ENCODE measurements at places on chromosomes 3 and 15.

GRCh38 chr3:4614070-4614469 lies 120.9 kb downstream of the ITPR1 start:
- no peak overlapping the region for H3K4me3 ChIP-seq
- no peaks in the 10 kb centered on the region for H3K4me1 ChIP-seq
- H3K36me3 ChIP-seq, result no peaks in the 10 kb centered on the region
- DNase-seq, result no peak

GRCh38 chr15:52523647-52524046 lies 5.0 kb downstream of the MYO5A start:
- no peak overlapping the region for H3K4me3 ChIP-seq
- H3K36me3 ChIP-seq, result no peaks in the 10 kb centered on the region
- no peak for DNase-seq

- H3K4me3 ChIP-seq, result no peak overlapping the region
- H3K27ac ChIP-seq, result no peak overlapping the region
- no peak for DNase-seq
- no peaks in the 10 kb centered on the region for H3K36me3 ChIP-seq
- no peaks in the 10 kb centered on the region for H3K4me1 ChIP-seq
- no peaks in the 10 kb centered on the region for H3K27me3 ChIP-seq
These were observed 11.4 kb downstream of the FHIT start for GRCh38 chr3:61239871-61240270.

DNA sequence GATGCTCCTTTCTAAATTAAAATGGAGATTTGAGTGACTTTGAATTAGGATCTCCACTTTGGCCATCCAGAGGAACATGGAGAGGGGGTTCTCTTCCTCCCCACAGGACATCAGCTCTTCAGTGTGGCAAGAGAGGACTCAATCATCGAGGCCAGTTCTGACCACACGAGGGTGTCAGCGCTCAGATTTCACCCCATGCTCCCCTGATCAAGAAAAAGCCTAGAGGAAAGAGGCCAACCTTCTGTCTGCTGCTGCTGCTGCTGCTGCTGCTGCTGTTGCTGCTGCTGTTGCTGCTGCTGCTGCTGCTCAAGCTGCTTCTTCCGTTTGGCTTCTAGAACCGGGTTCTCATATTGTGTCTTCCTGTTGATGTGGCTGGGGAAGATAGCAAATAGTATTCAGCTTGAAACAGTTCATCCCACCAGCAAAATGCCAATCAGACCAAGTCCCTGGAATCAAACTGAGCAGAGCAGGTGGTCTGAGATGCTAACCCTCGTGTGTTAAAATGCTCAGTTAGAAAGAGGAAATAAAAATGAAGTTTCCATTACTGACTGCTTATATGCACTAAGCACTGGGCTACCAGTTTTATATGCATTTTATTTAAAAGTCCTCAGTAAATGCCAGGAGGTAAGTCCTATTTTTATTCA lies 599.0 kb downstream of the MAGI1 start:
- no peak overlapping the region for H3K4me3 ChIP-seq
- H3K27ac ChIP-seq, result no peak overlapping the region
- peak; percentile 74 for DNase-seq
- H3K27me3 ChIP-seq, result no peaks in the 10 kb centered on the region

GRCh38 chr15:44782516-44782915 lies 46.2 kb downstream of the TRIM69 start:
- peaks cover 6% of the 10 kb centered on the region for H3K27me3 ChIP-seq
- H3K4me1 ChIP-seq, result no peaks in the 10 kb centered on the region
- H3K4me3 ChIP-seq, result no peak overlapping the region
- no peaks in the 10 kb centered on the region for H3K36me3 ChIP-seq

- DNase-seq, result peak; percentile 54
- no peaks in the 10 kb centered on the region for H3K36me3 ChIP-seq
- H3K4me3 ChIP-seq, result no peak overlapping the region
- H3K4me1 ChIP-seq, result peaks cover 5% of the 10 kb centered on the region
- no peak overlapping the region for H3K27ac ChIP-seq
These were observed 38.6 kb downstream of the SUCNR1 start for GRCh38 chr3:151912028-151912427.

GRCh38 chr3:172511783-172512762 lies 11.2 kb downstream of the TNFSF10 start:
- H3K27ac ChIP-seq, result no peak overlapping the region
- no peaks in the 10 kb centered on the region for H3K36me3 ChIP-seq
- H3K4me1 ChIP-seq, result peaks cover 8% of the 10 kb centered on the region
- peaks cover 2% of the 10 kb centered on the region for H3K27me3 ChIP-seq
- no peak overlapping the region for H3K4me3 ChIP-seq

DNA sequence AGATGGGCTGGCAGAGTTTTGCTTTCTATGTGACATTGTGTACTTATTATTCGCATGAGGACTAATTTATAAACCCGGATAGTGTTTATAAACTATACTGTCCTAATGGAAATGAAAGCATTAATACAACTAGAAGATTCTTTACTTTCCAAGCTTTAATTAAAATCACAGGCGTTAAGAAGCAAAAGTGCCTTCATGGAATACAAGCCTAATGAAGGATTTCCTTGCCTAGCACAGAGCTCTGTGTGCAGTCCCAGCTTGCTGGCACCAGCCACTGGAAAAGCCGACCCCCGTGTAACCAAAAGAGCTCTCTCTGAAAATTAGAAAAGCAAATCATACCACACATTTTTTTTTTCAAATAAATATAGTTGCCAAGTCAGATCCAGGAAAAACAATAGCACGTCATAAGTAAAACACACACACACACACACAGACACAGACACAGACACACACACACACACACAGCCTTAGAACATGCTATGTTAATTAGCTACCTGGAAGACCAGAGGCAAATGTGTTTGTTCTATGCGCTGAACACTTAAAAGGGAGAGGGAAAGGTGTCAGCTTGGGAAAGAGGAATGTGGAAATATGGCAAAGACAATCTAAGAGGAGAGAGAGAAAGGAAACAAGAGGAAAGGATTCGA lies 1084.2 kb downstream of the TUSC7 start:
- peak; percentile 19 for DNase-seq
- no peaks in the 10 kb centered on the region for H3K27me3 ChIP-seq
- peaks cover 6% of the 10 kb centered on the region for H3K4me1 ChIP-seq
- H3K36me3 ChIP-seq, result no peaks in the 10 kb centered on the region

GRCh38 chr3:3081381-3082233 lies 28.6 kb downstream of the IL5RA start:
- no peaks in the 10 kb centered on the region for H3K27me3 ChIP-seq
- no peak overlapping the region for H3K27ac ChIP-seq
- no peak overlapping the region for H3K4me3 ChIP-seq
- no peaks in the 10 kb centered on the region for H3K36me3 ChIP-seq
- no peaks in the 10 kb centered on the region for H3K4me1 ChIP-seq
- no peak for DNase-seq

DNA sequence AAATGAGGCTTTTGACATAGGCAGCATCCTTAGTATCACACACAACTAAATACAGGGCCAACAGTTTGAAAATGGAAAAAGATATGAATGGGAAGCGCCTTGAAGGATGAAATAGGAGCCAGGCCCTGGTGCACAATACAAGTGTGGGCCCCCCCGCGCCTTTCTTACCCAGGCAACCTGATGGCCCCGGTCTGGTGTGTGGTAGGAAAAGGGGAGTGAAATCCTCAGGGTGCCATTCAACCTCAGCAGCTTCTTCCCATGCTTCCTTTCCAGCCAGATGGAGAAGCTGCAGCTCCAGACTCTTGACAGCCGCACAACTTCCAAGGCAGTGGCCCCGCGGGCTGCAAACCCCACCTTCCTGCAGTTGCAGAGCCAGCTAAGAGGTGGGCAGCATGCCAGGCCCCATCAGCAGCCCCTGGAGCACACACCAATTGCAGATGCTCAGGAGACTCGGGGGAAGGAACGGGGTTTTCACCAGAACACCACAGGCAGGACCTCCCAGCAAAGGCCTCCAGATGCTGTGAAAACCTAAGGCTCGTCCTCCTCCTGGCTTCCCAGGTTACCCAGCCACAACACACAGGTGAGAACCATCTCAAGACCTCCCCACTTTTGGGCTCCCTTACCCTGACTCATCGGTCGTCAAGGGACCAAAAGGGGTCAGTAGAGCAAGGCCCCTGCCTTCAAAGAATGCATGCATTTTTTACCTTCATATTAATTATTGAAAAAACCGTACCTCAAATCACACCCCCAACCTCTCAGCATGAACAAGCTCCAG lies 101.6 kb downstream of the CPN2 start:
- no peaks in the 10 kb centered on the region for H3K36me3 ChIP-seq
- no peak for DNase-seq
- no peak overlapping the region for H3K27ac ChIP-seq
- peaks cover 65% of the 10 kb centered on the region for H3K27me3 ChIP-seq
- H3K4me3 ChIP-seq, result no peak overlapping the region
- peaks cover 3% of the 10 kb centered on the region for H3K4me1 ChIP-seq

DNA sequence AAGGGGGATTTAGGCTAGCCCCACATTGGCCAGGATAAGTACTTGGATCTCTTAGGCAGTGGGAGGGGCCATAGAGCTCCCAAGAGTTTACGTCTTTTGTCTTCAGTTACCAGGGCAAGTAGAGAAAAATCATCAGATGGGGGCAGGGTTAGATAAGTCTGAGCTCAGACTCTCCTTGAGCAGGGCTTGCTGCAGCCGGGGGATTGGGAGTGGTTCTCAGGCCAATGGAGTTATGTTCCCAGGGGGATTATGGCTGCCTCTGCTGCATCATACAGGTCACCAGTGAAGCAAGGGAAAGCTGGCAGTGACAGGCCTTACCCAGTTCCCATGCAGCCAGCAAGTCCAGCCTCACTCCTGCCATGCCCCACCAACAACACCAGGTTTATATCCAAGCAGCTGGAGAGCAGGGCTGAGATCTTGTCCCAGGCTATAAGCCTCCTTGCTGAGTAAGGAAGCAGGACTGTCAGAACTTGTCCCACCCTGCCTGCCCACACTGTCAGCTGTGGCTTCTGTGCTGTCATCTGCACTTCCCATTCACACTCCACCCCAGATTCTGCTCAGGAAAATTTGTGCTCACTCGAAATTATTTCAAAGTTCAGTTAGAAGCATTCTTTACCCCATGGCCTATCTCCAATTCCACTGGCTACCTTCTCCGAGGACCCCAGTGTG lies 215.3 kb downstream of the FAM43A start:
- H3K36me3 ChIP-seq, result no peaks in the 10 kb centered on the region
- H3K4me1 ChIP-seq, result peaks cover under 1% of the 10 kb centered on the region
- no peak overlapping the region for H3K4me3 ChIP-seq
- DNase-seq, result no peak
- H3K27ac ChIP-seq, result no peak overlapping the region

GRCh38 chr3:61371123-61371522 lies 119.9 kb upstream of the FHIT start:
- H3K4me1 ChIP-seq, result no peaks in the 10 kb centered on the region
- H3K27me3 ChIP-seq, result no peaks in the 10 kb centered on the region
- no peaks in the 10 kb centered on the region for H3K36me3 ChIP-seq
- no peak for DNase-seq
- no peak overlapping the region for H3K27ac ChIP-seq

- peaks cover 16% of the 10 kb centered on the region for H3K4me1 ChIP-seq
- no peaks in the 10 kb centered on the region for H3K27me3 ChIP-seq
- no peak overlapping the region for H3K27ac ChIP-seq
- no peak overlapping the region for H3K4me3 ChIP-seq
- H3K36me3 ChIP-seq, result no peaks in the 10 kb centered on the region
These were observed 74.7 kb downstream of the PDZRN3 start for GRCh38 chr3:73550032-73550431.

DNA sequence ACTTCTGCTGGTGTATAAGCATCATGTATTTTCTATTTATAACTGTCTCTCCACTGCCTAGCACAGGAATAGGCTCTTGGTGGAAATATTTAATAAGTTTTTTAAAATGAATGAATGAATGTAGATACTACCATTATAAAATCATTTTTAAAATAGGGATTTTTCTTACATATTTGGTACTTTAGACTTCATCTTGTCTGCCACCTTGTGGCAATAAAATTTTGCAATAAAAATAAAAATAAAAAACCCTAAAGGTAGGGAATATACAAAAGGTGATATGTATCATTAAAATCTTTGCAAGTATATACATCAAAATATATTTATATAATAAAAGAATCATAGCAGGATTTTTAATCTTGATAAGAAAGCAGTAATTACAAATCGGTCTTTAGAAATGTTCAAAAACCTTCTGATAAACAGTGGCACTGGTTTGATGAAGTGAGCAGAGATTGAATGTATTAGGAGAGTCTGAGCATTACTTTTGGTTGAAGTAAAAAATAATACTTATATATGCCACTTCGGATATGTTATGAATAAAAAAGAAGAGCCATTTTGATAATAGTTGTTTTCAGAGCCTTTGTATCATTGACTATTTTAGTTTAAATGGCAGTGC lies 95.2 kb downstream of the SPATA16 start:
- no peaks in the 10 kb centered on the region for H3K4me1 ChIP-seq
- H3K36me3 ChIP-seq, result no peaks in the 10 kb centered on the region
- H3K4me3 ChIP-seq, result no peak overlapping the region

- no peak overlapping the region for H3K4me3 ChIP-seq
- DNase-seq, result no peak
- H3K4me1 ChIP-seq, result no peaks in the 10 kb centered on the region
- H3K36me3 ChIP-seq, result no peaks in the 10 kb centered on the region
- no peak overlapping the region for H3K27ac ChIP-seq
- H3K27me3 ChIP-seq, result no peaks in the 10 kb centered on the region
These were observed 567.9 kb downstream of the GOLGA6L6 start for GRCh38 chr15:19973718-19974117.

DNA sequence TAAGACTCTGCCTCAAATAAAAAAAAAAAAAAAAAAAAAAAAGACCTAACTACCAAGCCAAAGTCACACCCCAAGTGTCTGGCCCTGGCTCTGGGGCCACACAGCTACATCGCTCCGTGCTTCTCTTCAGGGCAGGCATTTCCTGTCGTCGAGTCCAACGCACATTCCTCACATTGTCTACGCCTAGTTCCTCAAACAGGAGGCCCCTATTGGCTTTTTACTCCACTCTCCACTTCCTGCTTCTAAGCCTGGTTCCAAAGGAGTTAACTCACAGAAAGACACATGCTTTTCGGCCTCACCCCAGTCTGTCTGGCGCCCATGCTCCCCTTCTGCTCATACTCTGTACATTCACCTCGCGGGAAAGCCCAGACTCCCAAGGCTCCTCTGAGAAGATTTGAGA lies 28.8 kb downstream of the KNG1 start:
- peaks cover 3% of the 10 kb centered on the region for H3K4me1 ChIP-seq
- no peaks in the 10 kb centered on the region for H3K27me3 ChIP-seq
- H3K36me3 ChIP-seq, result no peaks in the 10 kb centered on the region
- DNase-seq, result peak; percentile 67
- H3K27ac ChIP-seq, result no peak overlapping the region
- no peak overlapping the region for H3K4me3 ChIP-seq
